ENCODE measurements at places on chromosomes 5 and 9.

GRCh38 chr9:34691936-34692315, 850 bp upstream of the CCL19 start:
- DNase-seq, result no peak

GRCh38 chr5:82222597-82223574, 55.3 kb downstream of the RPS23 start:
- DNase-seq, result no peak

GRCh38 chr5:137624786-137625349, 111.0 kb downstream of the KLHL3 start:
- DNase-seq, result no peak

- no peak for DNase-seq
Measured at GRCh38 chr5:16772556-16772955, 155.8 kb upstream of the RETREG1 start.

DNA sequence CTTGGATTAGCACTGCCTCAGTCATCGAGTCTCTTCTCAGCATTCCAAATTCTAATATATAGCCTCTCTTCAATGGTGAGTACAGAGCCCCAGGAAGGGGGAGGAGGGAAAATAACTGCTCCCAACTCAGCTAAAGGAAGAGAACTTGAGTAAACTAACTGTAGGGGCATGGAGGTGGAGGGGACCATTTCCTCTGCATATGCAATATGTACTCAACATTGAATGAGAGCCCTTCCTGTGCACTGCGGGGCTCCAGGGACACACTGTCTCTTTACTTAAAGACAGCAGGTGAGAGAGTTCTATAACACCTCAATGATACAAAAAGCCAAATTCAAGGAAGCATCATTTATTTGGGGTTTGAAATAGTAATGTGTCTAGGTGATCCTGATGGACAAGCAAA, 75.1 kb downstream of the GNAQ start:
- no peak for DNase-seq

GRCh38 chr5:33827885-33828284, 63.9 kb downstream of the ADAMTS12 start:
- DNase-seq, result peak; percentile 86

GRCh38 chr5:14503017-14503680, 78.4 kb upstream of the OTULINL start:
- DNase-seq, result no peak

DNA sequence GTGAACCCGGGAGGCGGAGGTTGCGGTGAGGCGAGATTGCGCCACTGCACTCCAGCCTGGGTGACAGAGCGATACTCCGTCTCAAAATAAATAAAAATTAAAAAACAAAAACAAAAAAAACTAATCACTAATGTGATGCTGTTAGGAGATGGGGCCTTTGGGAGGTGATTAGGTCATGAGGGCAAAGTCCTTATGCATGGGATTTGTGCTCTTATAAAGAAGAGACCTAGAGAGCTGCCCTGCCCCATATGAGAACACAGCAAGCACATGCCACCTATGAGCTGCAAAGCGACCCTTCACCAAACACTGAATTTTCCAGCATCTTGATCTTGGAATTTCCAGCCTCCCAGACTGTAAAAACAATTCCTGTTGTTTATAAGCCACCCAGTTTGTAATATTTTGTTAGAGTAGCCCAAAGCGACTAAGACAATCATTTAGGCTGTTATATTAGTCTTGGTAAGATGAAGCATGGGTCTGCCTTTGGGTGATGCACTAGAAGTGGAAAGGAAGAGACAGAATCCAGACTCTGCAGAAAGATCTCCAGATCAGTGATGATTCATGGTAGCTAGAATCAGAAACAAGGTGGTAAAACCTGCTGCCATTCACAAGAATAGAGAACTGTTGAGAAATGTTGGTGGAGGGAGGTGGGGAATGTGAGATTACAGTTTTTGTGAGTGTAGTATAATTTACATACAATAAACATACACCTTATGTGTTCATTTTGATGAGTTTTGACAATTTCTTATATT, 26.2 kb downstream of the GPR21 start:
- DNase-seq, result no peak

DNA sequence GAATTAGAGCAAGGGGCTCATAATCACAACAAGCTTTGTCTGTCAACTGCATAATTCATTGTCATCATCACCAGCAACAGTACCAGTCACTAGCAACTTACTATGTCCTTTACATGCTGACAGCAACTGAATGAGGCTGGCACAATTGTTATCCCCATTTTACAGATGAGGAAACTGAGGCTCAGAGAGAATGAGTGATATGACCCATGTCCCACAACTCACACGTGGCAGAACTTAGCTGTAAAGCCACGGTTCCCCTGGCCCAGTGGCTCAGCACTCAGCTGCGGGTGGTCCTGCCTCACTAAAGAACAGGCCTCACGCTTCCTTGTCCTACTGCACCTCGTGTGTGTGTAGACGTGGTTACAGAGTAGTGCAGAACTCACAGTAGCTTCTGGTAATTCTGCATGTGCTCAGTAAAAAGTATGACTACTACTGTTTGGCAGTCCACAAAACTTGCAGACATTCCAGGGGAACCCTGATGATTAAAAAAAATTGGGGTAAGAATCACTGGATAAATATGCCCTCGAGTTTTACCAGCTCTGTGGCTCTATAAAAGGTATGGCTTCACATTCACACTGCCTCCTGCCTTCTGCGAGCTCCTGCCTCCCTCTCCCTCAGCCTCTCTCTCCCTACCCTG, 30.2 kb downstream of the AFAP1L1 start:
- peak; percentile 73 for DNase-seq

GRCh38 chr9:129386812-129387177, 208.7 kb upstream of the IER5L start:
- DNase-seq, result no peak

DNA sequence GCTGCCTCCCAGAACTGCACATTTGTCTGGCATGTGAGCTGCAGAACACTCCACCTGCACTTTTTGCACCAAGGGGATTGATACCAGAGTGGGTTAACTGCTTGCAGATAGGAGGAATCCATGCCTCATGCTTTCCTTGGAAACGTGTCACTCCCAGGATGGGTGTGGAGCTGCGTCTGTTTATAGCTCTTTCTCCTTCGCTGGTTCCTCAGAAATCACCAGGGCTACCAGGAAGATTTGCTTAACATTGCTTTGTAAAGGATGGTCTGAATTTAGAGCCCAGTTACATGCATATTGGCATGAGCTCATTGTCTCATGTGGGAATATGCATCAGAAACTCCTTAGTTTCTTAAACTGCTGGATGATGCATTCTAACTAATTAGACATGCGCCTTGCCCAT, 234.6 kb downstream of the GADD45G start:
- no peak for DNase-seq

- peak; percentile 79 for DNase-seq
Measured at GRCh38 chr9:116193636-116194035, 40.0 kb downstream of the PAPPA start.

DNA sequence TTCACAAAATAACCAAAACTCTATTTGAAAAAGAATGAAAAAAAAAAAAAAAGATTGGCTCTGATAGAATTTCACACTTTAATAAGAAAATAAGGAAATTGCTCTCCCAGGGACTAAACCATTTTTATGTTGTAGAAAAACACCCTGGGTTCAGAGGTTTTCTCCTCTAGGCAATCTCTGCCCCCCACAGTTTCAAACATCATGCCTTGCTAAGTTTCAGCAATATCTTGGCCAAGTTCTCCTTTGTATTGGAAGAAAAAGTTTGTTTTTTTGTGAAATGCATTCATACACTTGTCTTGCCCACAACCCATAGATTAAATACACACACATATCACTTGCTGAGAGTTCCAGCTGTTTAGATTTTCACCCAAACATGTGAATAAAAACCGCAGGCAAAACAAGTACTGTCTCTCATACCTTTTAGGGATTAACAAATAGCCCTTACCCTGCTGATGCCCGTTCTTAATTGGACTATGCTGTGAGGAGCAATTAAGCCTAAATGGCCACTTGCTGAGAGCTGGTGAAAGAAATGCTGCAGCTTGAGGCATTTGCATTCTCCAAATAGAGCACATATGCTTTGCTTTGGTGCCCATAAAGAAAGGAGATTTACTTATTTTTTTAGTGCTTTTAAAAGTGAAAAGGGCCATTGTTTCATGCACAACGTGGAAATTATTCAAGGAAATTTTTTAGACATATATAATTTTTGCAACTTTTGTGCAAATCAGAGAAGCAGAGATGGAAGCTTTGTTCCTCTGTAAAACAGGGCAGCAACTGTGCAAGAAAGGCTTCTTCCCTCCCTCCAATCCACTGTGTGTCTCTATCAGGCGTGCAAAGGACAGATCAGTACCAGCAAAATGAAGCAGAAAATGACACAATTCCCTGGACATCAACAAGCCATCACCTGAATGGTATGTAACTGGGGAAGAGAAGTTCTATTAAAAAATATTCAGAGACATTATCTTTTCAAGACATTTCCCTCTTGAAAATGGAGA, 262.4 kb upstream of the KIF2A start:
- DNase-seq, result no peak

GRCh38 chr5:130109152-130109551, 204.9 kb downstream of the CHSY3 start:
- peak; percentile 2 for DNase-seq

GRCh38 chr5:65102976-65103711, 334.4 kb downstream of the CWC27 start:
- DNase-seq, result no peak

DNA sequence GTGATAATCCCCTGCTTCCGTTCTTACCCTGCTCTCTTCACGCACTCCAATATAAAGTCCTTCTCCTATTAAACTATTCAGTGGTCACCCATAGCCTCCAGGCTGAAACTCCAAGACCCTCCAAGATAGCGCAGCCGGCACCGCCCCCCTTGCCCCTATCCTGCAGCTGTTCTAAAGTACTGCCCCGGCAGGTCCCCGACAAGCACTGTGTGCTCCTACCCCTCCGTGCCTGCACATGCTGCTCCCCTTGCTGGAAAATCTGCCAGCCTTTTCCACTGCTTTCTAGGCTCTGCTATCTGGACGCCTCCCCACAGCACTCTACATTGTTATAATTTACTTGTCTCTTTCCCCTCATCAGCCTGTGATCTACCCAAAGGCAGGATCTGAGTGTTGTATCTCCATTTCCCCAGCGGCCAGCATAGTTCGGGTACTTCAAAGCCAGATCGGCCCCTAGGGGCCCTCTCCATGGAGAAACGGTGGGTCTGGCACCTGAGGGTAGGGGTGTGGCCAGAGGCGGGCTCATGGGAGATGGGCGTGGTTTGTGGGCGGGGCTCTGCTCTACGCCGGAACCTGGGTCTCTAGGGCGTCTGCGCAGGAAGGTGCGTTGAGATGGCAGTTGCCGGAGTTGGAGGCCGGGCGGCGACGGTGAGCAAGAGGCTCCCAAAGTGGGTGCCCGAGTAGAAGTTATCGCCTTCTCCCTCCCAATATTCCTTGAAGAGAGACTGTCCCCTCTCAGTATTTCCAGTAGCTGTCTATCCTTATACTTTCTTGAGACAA, 83.5 kb upstream of the RUSC2 start:
- no peak for DNase-seq

GRCh38 chr5:93461756-93462155, 119.3 kb downstream of the NR2F1-AS1 start:
- peak; percentile 60 for DNase-seq

DNA sequence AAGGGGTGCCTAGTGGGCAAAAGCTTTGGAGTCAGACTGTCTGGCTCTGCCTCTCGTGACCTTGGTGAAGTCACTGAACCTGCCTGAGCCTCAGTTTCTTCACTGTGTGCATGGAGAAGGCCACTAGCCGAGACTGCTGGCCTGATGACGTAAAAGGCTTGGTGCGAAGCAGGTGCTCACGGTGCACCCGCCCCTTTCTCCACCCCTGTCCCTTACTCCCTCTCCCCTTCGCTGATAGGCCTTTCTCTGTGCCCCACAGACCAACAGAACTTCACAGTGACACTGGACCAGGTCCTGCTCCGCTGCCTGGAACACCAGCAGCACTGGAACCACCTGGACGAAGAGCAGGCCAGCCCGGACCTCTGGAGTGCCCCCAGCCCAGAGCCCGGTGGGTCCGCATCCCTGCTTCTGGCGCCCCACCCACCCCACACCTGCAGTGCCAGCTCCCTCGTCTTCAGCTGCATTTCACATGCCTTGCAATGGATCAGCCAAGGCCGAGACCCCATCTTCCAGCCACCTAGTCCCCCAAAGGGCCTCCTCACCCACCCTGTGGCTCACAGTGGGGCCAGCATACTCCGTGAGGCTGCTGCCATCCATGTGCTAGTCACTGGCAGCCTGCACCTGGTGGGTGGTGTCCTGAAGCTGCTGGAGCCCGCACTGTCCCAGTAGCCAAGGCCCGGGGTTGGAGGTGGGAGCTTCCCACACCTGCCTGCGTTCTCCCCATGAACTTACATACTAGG, 10.4 kb downstream of the FPGS start:
- no peak for DNase-seq

DNA sequence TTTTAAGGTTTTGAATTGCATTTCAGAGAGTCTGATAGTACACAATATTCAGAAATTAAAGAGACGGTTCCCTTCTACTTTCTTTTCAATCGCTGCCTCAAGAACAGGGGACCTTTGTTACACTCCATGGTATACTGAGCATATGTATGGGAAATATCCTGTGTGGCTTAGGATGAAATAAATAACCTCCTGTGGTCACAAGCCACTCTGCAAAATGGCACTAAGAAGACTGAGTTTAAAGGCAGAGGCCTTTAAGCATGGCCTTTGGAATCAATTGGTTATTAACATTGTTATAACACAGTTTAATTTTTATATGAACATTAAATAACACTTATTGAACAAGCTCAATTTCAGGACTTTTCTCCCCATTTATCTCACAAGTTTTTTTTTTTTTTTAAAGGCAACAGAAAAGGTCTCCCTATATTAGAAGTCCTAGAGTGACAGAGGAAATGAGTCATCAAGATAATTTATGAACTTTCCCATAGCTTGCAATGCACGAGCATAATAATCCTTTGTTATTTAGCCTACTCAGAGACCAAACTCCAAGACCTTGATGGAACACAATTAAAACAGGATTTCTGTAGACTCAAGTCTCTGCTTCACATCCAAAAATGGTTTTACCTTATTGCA, 341.9 kb downstream of the TMEM167A start:
- DNase-seq, result peak; percentile 1

GRCh38 chr9:19180991-19181390, 49.5 kb upstream of the DENND4C start:
- DNase-seq, result no peak

Measured in EL (cell line).